ENCODE measurements at places on chromosomes 7 and 10.

DNA sequence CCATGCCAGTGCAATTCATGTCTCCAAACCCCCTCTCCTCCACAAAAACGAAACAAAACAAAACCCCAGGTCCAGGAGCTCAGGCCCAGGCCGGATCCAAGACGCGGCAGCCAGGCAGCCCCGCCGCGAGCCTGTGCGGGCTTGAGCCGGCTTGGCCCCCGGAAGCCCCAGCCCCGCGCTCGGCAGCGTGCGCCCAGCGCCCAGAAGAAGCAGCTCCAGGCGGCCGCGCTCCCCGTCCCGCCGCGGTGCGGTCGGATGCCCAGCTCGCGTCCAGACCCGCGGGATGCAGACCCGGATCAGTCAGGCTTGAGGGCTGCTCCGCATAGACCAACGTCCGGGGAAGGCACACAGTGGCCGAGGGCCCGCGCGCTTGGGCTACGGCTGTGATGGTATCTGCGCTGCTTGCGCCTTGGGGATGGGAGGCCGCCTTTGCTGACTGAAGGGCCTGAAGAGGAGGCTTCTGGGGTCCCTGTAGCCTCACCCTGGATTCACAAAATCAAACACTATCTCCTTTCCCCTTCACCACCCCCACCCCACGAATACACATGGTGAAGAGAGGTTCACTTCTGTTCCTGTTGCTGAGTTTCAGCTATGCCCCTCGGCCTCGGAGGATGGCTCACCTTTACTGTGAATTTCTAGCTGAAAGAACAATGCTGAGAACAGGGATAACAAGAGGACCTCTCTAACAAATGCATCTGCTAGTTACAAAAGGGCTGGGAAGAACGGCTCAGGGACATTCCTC lies 79.9 kb upstream of the EN2 start:
- DNase-seq = no peak

GRCh38 chr10:49634069-49634660 lies 20.3 kb downstream of the CHAT start:
- DNase-seq = no peak

DNA sequence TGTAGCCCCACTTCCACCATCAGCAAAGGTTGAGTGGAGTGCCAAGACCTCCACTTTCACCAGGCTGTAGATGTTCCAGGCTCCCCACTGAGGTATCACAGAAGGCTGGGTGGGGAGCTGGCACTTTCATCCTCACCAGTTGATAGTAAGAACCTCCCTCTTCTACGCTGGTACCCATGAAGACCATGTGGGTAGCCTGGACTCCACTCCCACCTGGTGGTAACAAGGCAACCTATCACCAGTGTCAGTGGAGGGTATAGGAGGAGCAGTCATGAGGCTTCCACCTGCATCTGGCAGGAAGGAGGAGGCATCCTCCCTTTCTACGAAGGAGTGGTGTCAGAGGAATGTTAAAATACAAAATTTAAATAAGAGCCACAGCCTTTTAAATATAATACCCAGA lies 4.4 kb downstream of the SMIM30 start:
- DNase-seq = no peak

DNA sequence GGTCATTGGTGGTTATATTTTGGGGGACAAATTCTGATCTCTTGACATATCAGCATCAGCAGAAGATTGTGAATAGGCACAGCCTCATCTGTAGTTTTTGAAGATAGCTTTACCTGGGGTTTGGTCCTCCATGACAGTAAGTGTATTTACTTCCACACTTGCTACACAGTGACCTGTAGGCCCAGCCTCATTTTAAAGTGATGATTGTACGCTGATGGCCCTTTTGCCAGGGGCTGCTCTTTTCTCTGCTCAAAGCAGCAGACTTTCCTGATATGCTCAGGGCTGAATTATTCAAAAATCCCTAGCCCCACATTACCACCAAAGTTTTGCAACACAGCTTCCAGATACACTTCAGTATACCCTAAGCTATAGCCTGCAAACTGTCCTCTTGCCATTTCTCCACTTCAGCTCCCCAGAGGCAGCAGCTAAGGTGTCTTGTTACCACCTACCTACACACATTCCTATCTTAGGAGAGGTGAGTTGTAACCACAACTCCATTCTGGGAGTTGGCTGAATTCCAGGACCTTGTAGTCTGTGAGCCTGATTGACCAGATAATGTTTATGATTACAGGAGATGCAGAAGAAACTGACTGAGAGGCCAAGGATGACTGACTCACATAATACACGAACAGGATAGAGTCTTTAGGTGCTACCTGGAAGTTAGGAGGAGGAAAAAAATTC lies 6.0 kb downstream of the ASB4 start:
- no peak for DNase-seq

DNA sequence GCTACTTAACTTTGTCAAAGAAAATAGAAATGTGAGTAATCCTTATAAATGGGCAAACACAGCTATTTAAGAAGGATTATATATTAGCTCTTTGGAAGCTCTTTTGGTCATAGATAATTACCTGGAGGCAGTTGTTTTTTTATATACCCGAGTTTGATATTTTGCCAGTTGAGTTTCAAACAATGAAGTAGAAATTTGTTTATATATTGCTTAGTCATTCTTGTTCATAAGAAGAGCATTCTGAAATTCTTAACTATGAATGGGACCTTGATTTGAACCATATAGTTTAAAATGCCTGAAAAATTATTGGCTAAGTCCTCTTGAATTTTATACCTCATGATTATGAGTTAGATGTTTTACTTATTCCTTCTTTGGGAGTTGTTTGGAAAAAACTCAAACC lies 36.4 kb downstream of the MINPP1 start:
- DNase-seq = no peak

GRCh38 chr7:151198945-151199848 lies 11.1 kb downstream of the H2BK1 start:
- DNase-seq = no peak

DNA sequence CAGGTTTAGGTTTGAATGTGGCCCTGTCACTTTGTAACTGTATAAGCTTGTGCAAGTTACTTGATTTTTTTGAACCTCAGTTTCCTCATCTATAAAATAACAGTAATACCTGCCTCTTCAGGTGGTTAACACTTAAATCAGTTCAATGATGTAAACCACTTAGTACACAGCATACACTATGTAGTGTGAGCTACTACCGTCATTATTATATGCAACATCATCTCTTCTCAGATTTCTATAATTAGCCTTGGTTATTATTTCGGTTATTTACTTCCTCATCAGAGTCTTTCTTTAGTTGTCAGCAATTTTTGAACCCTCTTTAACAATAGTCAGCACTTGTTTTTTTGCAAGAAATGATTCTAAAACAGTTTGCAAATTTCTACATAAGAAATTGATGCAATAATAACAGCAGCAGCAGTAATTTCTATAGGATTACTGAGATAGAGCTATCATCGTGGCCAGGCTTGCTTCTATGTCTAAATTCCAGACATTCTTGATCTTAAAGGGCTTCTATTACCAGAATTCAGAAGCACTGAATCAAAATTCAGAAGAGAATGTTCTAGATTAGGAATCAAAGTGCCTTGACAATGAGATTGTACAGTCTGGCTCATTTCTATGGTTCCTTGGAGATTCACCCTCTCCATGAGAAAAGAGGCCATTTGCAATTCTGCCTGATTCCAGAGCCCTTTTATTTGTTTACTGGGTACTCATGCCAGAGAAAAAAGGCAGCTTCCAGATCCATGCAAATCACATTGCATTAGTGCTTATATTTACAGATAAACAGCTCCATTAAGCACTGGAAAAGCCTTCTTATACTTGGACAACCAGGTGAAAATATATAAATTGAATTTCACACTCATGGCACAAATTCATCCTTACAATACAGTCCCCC lies 25.0 kb upstream of the WDR11 start:
- DNase-seq = no peak

- DNase-seq = no peak
Observed at GRCh38 chr7:4282434-4283223, 399.5 kb upstream of the FOXK1 start.
